ENCODE measurements at places on chromosomes 4 and X.

- no peak for DNase-seq
Measured at GRCh38 chrX:107725761-107726555, 49.6 kb downstream of the TSC22D3 start.

DNA sequence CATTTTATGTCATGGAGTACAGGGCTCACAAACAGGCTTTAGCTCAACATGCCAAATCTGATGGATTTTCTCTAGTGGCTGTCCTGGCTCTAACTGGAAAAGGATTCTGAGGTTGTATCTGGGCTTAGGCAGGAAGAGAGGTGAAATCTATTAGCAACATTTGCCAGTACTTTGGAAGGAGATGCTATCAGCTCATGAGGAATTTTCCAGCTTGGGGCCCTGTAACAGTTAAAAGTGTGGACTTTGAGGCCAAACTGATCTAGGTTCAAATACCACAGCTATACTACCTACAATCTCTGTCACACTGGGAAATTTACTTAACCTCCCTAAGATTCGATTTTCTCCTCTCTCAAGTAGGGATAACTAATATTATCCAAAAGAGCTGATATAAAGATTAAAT, 119.0 kb upstream of the HCCS start:
- no peak for DNase-seq

GRCh38 chr4:46950826-46951225, 41.8 kb upstream of the COX7B2 start:
- DNase-seq: no peak

- DNase-seq: no peak
Measured at GRCh38 chr4:54541426-54542118, 116.2 kb upstream of the KIT start.

DNA sequence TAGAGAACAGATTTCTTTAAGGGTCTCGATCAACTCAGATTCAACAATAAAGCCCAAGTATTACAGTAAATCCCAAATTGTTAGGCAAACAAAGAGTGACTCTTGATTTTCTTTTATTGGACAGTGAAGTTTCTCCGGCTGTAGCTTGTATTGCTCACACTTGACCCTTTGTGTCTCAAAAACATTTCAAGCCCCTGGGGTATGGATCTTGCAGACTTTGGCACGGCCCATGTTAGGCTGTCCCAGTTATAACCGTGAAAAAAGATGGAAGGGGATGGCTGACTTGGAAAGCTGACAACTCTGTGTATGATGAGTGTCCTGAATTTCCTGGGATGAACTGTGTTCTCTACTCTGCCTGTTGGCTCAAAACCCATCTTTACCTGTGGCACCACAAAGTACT, 356.1 kb downstream of the SLITRK2 start:
- DNase-seq: no peak

Measured in stimulated activated CD8-positive, alpha-beta memory T cell treated with anti-CD3 and anti-CD28 coated beads, Interleukin-15, amount 100 ng/mL, for 48 hours (primary cell).